ENCODE measurements at places on chromosomes 1 and 21.
A peak's percentile ranks its signal among the peaks of the same experiment; 100 is the strongest.

- no peak for DNase-seq
These were observed 262.5 kb upstream of the B3GALT2 start for GRCh38 chr1:193448682-193449461.

DNA sequence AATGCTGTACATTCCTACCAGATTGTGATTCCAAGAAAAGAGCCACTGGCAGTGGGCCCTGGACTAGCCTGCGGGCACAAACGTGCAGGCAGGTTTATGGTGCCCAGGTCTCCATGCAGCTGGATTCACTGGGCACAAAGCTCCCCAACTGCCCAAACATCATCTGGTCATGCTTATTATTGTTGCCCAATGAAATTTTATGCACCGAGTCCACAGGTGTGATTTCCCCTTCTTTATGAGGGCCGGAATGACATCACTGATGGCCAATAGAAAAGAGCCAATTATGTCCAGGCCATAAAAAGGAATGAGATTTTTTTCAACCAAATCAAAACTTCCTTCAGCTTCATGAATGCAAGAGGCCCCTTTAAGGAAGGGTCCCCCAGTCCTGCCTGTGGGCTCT, 66.2 kb downstream of the ERI3 start:
- no peak for DNase-seq

- peak; percentile 51 for DNase-seq
These were observed 34.0 kb downstream of the ST6GALNAC5 start for GRCh38 chr1:76901158-76901767.

DNA sequence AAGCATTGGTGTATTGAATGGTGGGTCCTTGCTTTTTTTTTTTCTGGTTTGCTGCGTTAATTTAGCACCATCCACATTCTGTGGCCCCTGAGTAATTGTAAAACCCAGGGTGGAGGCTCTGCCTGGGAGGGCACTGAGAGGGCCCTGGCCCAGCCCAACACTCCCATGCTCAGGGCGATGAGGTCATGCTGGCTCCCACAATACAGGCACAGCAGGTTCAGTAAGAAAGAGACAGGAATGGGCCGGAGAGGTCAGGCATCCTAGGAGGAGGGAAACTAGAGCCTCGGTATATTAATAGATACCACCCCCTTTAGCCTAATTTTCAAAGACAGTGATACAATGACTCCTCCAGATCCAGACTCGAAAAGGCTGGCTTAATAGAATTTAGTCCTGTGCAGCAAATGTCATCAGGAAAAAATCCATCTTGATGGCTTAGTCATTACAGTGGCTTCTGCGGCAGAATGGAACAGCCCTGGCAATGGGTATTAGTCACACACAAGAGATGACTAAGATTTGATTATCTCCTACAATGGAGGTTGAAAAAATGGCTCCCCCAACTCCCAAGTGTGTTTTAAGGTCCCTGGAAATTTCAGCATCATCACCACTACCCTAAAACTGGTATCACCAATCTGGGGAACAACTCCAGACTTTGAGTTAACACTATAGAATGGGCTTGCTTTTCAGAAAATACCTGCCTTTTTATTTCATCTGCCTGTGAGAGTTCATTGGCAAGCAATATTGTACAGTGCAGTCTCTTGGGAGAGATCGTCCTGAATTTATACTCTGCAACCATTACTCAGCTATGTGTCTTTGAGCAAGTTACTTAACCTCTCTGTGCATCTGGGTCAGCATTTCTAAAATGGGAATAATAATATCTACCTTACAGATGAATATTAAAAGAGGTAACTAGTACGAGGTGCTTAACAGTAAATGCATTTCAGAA, 43.9 kb upstream of the LYST start:
- peak; percentile 100 for DNase-seq

DNA sequence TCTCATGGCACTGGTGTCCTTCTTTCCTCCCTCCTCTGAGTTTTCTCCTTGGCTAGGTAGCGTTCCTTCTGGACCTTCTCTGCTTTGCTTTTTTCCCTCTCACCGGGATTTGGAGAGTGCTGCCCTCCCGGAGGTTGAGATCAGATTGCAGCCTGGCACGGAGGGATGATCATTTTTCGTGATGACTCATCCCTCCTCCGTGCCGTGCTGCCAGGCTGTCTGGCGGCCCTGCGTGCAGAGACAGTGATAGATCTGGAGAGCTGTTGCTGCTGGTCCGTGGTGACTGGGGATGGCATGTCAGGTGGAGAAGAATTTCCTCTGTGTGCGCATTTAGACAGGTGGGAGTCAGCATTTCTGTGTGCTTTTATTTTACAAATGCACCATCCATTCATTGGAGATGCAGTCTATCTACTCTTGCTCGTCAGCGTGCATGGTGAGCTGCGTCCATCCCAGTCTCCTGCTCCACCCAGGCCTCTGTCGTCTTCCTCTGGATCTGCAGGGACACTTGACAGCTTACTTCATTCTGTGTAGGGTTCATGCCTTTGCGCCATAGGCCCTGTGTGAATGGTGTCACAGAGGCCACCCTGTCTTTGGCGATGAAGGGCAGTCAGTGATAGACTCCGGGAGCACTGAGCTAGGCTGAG, 104.4 kb downstream of the PCBP3 start:
- no peak for DNase-seq

DNA sequence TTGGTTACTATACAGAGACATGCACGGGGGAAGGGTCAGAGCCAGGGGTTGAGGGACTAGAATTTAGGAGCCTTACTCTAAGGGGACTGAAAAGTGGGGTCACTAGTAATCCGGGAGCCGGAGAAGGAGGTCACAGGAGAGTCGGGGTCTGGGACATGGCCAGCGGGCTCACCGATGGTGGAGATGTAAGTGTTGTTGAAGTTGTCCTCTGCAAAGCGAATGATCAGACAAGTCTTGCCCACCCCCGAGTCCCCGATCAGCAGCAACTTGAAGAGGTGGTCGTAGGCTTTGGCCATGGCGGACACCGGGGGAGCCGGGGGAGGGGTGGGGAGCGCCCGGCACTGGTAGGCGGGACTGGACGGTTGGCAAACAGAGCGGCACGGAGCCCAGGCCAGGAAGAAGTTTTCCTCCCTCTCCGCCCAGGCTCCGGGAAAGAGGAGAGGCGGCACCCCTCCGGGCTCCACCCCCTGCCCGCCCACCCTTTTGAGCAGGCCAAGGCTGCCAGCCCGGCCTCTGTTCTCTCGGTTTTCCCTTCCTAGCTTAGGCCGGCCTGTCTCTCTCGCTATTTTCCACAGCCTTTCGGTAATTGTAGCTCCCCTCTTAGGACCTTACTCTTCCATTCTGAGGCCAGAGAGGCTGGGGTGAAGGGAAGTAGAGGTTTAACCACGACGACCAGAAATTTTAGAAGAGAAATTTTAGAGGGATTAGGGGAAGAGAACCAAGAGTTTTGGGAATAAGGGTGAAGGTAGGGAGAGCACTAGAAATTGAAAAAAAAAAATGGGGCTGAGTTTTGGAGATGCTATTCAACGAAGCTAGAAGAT, at the start of gene RAB13:
TSS of gene RAB13 (minus strand) at position 399 of the 821 bp plus-strand sequence. CDS start at position 296, 103 bp downstream.
- DNase-seq, result peak; percentile 76

- no peak for DNase-seq
These were observed 3.5 kb upstream of the PLXNA2 start for GRCh38 chr1:208247696-208248095.
